ENCODE measurements at places on chromosomes 3 and 15. TPM values are rescaled to one million over a fixed set of nuclear protein-coding genes. Genes with fewer than 3 reads are reported as not detected.

IL5RA gene
- not detected for total RNA-seq

USP8 gene
- total RNA-seq, result 47.7 TPM

MME gene
- total RNA-seq, result 1.5 TPM

TMEM89 gene
- total RNA-seq, result not detected
